ENCODE measurements at places on chromosomes 2 and 18. TPM values are rescaled to one million over a fixed set of nuclear protein-coding genes. Genes with fewer than 3 reads are reported as not detected.

C2orf81 gene
- 0.33 TPM for total RNA-seq

MAL gene
- total RNA-seq = not detected

DAW1 gene
- total RNA-seq = not detected

GATA6 gene
- 114 TPM for total RNA-seq

ASTL gene
- total RNA-seq = not detected

DYSF gene
- 10.9 TPM for total RNA-seq

VSNL1 gene
- total RNA-seq = 4.2 TPM

RAD51AP2 gene
- total RNA-seq = 0.26 TPM

RASGRP3 gene
- 3.9 TPM for total RNA-seq

PPP1R1C gene
- total RNA-seq = not detected

ACTG2 gene
- 1.3 TPM for total RNA-seq

CCL20 gene
- not detected for total RNA-seq

IL1A gene
- total RNA-seq = not detected

FEZ2 gene
- total RNA-seq = 12.7 TPM

Data from body of pancreas (tissue), 4 donors.